Subcutaneous preadipocyte (primary cell): ENCODE measurements at places on chromosomes 2 and 18. TPM values are rescaled to one million over a fixed set of nuclear protein-coding genes. Genes with fewer than 3 reads are reported as not detected.

Gene SLC16A14
- under 0.01 and 0.20 TPM in 2 replicates for total RNA-seq

Gene ARHGAP28
- total RNA-seq = 9.4 and 10.7 TPM in 2 replicates

Gene REG3A
- total RNA-seq = not detected in 2 replicates

Gene DOCK10
- total RNA-seq = 37.8 and 53.2 TPM in 2 replicates

Gene DAPL1
- total RNA-seq = not detected in 2 replicates

Gene GPBAR1
- 0.20 TPM in 1 of 2 replicates, not detected in the other for total RNA-seq

Gene PPP1R1C
- not detected in 2 replicates for total RNA-seq

Gene SAG
- total RNA-seq = not detected in 2 replicates

Gene SCN7A
- not detected in 2 replicates for total RNA-seq

Gene CFC1
- not detected in 2 replicates for total RNA-seq
